ENCODE measurements at places on chromosomes 1 and 21.
A peak's percentile ranks its signal among the peaks of the same experiment; 100 is the strongest.

- DNase-seq: peak; percentile 68
Observed at GRCh38 chr1:24149866-24150233, 6.9 kb upstream of the IL22RA1 start.

- no peak for DNase-seq
Observed at GRCh38 chr1:6392809-6393399, 663 bp downstream of the ACOT7 start.

- DNase-seq: no peak
Observed at GRCh38 chr1:178796013-178796412, 71.0 kb downstream of the RALGPS2 start.

DNA sequence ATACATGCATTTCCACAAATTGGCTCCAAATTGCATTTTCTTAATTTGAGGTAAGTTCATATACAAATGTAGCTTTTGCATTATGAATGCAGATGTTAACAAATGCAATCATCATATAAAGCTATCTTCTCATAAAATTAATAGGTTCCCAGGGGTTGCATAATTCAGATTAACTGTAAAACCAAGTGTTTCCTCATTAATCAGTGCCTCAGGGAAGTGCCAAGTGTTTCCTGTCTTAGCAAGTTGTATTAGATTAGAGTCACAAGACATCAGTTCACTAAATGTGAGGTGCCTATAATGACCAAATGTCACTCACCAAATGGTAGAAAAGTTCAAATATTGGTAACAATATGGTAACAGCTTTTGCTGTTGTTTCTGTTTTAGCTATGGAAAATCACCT is 140.8 kb downstream of the PTGER3 start:
- no peak for DNase-seq

- DNase-seq: peak; percentile 45
Observed at GRCh38 chr1:109802136-109802900, 38.6 kb upstream of the EPS8L3 start.

DNA sequence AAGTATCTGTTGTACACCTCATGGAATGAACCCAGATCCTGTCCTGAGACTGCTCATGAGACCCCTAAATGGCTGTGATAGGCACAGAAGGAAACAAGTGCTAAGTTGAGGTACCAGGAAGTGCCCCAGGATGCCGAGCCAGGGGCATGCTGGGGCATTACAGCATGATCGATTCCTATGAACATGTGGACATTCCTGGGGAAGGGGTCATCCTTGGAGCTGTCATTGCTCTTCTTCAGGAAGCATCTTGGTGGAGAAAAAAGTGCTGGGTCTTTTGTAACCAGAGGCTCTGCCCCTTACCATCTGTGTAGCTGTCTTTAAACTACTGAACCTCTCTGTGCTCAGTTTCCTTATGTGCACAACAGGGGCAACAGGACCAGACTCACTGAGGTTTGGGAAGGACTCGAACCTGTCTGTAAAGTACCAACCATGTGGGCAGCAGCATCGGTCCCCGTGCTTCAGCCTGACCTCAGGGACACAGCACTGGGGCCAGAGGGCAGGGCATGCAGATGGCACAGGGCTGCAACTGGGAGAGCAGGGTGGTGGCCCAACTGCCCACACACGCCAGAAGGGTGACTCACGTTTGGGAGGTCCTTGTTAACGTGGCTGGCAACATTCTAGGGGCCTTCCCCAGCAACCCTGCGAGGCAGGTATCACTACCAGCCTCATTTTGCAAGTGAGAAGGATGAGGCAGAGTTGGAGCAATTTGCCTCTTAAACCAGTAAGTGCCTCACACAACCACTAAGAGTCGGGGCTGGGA is 142.3 kb upstream of the EDN2 start:
- DNase-seq: peak; percentile 73

DNA sequence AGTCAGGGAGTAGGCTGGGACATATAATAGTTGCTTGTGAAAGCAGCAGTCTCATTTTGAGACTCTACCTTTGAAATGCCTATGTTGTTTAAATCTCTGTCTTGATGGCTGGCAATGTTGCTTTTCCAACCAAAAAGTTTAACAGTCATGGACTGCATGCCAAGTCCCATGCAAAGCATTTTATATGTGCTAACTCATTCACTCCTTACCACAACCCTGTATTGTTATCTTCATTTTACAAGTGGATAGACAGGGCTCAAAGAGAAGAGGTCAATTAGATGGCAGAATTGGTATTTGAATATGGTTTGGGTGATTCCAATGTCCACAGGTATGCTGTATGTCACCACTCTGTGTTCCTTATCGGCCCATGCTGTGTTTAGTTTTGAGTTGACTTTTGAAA is 331.4 kb upstream of the USP24 start:
- DNase-seq: no peak

GRCh38 chr1:183168308-183168707 is 17.8 kb upstream of the LAMC2 start:
- DNase-seq: no peak

- DNase-seq: no peak
Observed at GRCh38 chr1:208837242-208837641, 593.1 kb upstream of the PLXNA2 start.

GRCh38 chr1:103917795-103918194 is 168.1 kb downstream of the AMY1C start:
- DNase-seq: no peak

- DNase-seq: no peak
Observed at GRCh38 chr1:38746941-38747600, 112.5 kb downstream of the RRAGC start.

DNA sequence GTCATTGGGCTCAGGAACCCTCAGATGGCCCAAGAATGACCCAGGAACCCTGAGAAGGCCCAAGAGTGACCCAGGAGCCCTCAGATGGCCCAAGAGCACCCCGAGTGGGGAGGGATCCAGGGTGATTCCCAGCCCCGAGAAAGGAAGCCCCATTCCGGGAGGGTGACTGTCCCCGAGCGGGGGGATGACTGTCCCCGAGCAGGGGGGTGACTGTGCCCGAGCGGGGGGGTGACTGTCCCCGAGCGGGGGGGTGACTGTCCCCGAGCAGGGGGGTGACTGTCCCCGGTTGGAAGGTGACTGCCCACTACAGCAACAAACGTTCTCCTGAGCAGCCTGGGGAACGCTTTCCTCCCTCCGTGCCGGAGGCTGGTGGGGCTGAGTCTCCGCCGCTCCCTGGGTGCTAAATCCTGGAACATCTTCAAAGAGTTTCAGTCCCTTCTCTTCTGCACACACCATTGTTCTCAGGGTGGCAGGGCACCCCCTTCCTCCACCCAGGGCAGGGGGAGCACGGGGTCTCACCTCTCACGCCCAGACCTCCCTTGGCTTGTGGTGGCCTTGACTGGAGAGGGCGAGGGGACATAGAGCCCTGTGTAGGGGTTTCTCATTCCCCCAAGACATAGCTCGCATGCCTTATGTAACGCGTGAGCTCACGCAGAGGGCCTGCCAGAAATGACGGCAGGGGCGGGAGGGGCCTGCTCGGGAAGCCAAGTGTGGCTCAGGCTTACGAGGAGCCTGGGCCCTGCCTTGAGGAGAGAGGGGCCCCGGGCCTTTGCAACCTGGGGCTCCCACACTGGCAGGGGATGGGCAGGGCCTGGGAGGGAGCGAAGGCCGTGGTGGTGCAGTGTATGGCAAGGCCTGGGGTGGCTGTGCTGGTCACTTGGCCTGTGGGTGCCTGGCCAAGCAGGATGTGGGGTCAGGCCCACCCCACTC is 14.3 kb upstream of the SKI start:
- no peak for DNase-seq

DNA sequence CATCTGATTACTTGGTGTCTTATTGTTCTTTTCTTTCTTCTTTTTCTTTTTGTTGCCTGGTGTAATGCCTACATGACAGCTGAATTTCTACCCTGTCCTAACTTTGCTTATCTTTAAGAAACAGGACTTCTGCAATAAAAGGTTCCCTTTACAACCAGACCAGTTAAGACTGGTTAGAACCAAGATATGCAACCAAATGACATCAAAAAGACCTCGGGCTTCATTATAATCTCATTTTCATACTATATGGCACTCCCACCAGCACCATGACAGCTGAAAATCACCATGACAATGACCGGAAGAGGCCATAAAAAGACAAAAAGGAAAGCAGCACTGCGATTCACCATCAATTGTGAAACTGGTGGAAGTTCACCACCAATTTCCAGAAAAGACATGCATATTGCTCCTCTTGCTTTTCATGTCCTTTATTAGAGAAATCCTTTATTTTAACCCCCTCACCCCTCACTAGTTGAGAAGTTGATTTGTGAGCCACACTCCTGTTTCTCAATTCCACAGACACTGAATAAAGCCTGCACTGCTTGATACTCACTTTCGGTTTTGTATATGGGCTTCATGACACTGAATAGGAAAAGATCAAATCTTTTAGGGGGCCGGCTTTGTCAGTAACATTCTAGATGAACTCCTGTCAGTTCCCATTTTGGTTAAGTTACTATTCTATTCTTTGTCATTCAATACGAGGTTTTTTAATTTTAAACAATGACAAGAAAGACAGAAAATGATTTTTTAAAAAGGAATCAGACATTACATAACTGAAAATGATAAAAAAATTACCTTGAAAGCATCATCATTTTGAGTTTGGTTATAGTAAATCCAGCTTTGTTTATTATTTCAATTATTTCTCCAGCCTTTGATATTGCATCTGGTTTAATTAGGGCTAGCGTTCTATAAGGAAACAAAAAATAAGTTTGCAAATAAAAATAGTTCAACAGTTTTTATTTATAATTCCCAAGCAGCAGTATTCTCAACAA is 58.1 kb downstream of the NME7 start:
- DNase-seq: no peak

DNA sequence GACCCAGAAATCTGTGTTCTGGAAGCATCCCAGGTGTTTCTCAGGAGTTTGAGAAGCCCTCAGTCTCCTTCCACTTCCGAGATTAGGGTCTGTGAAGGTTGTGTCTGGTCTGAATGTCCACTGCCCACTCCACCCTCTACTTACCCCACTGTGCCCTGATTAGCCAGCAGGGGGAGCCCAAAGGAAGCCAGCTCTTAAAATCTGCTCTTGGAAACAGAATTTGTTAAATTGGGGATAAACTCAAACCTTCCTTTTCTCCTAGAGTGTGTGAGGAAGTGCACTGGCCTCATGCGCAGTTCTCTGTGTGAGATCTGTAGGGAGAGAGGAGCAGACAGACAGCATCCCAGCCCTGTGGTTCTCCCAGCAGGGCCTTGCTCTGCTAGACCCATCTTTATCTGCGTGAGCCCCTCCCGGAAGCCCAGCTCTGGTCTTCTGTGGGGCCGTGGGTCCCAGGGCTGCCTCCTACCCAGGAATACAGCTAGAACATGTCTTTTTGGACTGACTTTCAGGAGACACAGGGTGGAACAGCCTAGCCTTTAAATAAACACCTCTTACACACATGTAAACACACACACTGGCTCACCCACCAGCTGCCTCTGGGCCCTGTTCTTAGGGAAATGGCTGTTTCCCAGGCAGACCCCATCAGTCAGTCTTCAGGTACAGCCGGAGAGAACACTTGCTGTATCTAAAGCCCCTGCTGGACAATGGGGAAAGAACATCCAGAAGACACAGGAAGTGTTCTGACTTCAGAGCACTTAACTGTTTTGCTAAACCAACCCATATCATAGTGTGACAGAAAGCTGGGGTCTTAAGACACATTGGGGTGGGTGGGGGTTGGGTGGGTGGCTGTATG is 52.2 kb downstream of the SMYD2 start:
- peak; percentile 47 for DNase-seq

GRCh38 chr1:5750186-5751162 is 241.8 kb downstream of the NPHP4 start:
- DNase-seq: no peak

GRCh38 chr1:238648751-238649150 is 737.6 kb upstream of the CHRM3 start:
- DNase-seq: no peak

DNA sequence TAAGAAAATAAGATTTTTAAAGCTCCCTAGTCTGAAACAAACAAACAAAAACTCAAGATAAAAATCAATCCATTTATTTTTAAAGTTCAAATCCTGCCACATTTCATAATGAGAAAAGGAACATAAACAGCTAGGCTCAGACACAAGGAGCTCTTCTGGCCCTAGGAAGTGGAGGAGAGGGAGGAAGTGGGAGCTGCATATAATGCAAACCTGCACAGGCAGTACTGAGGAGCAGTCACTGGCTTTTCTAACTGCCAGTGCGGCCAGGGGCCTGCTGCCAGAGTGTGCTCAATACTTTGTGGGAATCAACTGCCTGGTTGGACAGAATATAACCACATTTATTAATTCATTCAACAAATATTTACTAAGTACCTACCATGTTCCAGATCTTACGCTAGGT is 139.8 kb upstream of the SPATA6 start:
- DNase-seq: no peak

GRCh38 chr1:203996126-203996525 is 76.8 kb upstream of the SOX13 start:
- no peak for DNase-seq

GRCh38 chr1:30923597-30923996 is 15.0 kb upstream of the SDC3 start:
- DNase-seq: no peak

DNA sequence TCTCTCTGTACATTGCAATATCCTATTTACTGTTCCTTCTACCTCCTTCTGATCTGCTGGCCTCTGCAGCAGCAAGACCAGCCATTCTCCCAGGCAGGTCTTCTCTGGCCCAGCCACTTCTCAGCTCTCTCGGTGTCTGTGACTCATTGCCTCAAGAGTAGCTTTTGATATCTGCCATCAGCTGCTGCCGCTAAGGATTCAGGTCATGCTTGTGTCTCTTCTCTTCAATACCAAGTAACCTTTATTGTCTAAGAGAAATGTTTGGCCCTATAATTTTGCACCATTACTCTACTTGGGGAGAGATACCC is 101.8 kb downstream of the TMEM53 start:
- DNase-seq: no peak

DNA sequence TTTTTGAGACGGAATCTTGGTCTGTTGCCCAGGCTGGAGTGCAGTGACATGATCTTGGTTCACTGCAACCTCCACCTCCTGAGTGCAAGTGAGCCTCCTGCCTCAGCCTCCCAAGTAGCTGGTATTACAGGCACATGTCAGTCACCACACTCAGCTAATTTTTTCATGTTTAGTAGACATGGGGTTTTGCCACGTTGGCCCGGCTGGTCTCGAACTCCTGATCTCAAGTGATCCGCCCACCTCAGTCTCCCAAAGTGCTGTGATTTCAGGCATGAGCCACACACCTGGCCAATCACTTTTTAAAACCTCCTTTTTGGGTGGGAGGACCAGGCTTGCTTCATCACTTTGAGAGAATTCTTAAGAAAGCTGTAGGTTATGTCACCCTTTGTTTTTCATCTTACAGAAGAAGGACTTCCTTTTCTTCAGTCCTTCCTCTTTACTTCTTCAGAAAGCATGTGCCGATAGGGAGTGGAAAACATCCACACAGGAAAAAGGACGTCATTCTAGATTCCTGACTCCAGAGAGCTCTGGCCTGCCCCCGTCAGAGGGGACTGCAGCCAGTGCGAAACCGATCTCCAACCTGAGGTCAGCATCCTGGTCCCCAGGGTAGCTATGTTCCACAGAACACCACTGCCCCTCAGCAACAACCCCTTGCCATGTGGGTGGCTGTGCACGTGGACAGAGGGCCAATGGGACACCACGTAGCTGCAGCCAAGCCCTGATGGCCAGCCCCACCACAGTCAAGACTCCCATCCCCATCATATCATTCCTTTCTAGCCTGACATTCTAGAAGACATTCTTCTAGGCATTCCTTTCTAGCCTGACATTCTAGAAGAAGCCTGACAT is 21.9 kb downstream of the NCF2 start:
- DNase-seq: no peak

GRCh38 chr1:233277637-233278606 is 17.6 kb downstream of the PCNX2 start:
- DNase-seq: no peak

Measured in stimulated activated CD4-positive, alpha-beta T cell treated with anti-CD3 and anti-CD28 coated beads, Interleukin-4, amount 100 ng/mL, for 24 hours (primary cell).